ENCODE measurements at places on chromosomes 7 and 10.

DNA sequence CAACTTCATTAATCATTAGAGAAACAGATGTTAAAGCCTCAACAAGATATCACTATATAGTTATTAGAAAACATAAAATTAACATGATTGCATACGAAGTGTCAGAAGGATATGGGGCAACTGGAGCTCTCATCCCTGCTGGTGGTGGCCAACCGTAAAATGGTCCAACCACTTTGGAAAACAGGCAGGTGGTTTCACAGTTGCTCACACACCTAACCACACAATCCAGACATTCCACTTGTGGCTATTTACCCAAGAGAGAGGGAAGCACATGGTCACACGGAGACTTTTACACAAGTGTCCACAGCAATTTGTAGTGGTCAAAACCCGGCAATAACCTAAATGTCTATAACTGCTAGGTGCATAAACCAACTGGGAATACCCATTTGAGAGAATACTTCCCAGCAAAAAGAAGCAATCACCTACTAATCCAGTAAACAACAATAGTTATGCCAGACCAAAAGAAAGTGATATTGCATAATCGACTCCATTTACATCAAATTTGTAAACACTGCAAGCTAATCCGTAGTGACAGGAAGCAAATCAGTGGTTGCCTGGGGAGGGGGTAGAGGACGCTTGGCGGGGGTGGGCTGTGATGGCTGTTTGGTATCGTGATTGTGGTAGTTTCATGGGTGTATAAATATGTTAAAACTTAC is 91.8 kb downstream of the LARP4B start:
- no peak for DNase-seq

GRCh38 chr7:44375236-44375699 is 49.9 kb upstream of the CAMK2B start:
- DNase-seq: no peak

DNA sequence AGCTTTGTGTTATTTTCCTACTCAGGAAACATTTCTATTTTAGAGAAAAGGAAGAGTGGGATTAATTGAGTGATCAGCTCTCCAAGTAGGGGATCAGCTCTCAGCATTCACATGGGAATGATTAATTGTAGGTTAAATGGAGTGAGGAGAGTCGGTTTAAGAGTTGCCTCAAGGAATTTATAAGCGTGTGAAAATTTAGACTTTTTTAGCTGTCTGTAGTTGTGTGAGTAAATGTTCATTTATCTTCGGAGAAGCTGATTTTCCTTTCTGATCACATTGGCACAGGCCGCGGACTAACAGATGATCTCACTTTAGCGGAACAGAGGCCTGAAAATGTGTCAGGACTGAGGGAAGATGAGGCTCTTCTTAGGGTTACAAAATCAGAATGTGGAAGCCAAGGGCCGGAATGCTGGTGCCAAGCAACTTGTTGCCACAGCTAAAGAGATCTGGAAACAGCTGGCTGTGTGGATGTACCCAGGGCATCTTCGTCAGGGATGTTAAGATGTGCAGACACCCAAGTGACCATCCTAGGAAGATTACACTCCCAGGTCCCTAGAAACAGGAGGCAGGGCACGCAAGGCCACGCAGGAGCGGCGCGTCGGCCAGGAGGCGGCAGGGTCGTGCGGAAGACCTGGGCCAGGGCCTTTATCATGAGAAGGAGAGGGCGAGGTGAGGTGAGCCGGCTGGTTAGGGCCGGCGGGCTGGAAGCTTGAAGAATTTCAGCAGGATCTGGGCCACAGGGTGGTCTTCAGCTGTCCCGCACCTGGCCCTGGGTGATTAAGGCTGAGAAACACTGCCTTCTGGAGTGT is 35.1 kb upstream of the TTYH3 start:
- DNase-seq: no peak

DNA sequence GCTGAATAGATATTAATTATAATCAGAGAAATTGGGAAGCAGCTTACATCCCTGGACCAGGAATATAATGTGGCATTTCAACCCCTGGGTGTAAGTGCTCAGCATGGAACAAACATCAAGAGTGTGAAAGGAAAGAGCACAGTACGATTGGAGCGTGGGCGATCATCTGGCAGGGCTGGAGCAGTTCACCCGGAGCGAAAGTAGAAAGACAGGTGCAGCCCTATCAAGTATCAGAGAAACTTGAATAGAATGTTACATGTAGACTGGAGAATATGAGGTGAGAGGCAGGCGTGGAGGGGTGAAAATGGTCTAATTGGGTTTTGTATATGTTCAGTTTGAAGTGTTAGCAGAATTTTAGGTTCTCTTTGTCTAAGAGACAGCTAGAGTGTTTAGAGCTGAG is 303.0 kb downstream of the MDFIC start:
- no peak for DNase-seq

Data from NCI-H446 treated with DMSO at 0.1 percent for 48 hours (cell line).